ENCODE measurements at places on chromosomes 16 and 17. TPM values are rescaled to one million over a fixed set of nuclear protein-coding genes. Genes with fewer than 3 reads are reported as not detected.

DNA sequence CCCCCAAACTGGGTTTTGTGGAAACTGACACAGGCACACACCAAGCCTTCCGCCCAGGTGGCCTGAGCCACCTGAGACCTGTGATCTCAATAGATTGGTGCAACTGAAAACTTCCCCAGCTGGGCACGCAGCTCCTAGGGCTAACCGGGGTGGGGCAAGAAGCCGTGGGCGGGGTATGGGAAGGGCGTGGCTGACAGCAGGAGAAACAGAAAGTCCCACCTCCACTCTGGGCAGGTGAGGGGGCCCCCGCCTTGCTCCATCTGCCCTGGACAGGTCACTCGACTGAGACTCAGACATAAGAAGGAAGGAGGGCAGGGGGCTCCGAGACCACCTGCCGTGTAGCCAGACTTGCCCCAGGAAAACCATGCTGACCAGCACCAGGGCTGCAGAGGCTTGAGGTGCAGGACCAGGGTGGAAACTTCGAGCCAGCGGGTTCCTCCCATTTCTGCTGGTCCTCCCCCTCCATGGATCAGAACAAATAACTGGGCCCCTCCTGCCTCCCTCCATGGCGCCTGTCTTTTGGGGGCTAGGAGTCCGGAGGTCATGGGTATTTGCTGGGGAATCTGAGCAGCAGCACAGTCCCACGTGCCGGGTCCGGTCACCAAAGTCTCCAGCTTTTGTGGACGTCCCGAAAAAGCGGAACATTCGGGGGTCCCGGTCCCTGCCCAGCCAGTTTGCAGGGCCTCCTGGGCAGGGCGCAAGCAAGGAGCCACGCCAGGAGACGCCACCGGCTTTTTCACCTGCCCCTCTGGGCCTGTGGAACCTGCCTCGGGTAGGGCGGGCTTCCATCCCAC is 1.3 kb downstream of the TIMP2 start:
- DNase-seq = peak; percentile 86

Gene C16orf95
- not detected for total RNA-seq

- no peak for DNase-seq
Observed at GRCh38 chr16:54648575-54648974, 282.1 kb upstream of the IRX5 start.

GRCh38 chr17:5541610-5542202 is 42.6 kb downstream of the NLRP1 start:
- DNase-seq = no peak

Gene ST3GAL2
- total RNA-seq = 12.0 TPM

Gene MRPS23
- total RNA-seq = 35.4 TPM

- DNase-seq = no peak
Observed at GRCh38 chr17:32802306-32802705, 74.6 kb downstream of the MYO1D start.

GRCh38 chr16:53085369-53085843 is 30.6 kb downstream of the CHD9 start:
- DNase-seq = no peak

DNA sequence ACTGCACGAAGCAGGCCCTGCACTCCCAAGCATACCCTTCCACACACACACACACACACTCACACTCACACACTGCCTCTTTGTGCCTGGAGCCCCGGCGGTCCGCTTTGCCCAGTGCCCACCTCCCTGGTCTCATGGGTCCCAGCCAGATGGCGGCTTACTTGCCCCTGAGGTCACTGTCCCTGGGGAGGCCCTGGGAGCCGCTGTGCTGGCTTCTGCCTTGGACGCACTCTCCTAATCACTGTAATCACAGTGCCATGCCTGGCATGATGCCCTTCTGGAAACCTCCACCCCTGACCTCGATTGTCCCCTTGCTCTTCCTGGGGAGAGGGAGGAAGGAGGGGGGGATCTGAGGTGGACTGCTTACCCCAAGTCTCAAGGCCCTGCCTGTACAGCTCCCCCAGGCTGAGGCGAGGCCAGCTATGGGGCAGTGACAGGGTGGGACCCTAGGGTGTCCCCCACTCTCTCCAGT is 36.0 kb downstream of the ARHGAP23 start:
- DNase-seq = peak; percentile 45

DNA sequence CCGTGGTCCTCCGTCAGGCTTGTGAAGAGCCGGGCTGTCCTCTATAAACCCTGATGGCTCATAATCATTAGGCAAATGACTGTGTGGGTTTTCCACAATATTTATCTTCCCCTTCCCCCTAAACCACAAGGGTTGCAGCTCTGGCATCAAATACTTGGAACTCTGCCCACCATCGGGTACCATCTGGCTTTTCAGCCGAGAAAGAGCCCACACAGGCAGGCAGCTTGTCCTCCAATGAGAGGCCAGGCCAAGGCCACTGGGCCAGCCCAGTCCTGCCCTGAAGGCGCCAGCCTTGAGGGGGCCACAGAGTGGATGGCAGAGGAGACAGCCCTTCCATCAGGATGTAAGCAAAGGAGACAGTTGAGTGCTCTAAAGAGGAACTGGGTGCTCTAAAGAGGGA is 31.8 kb upstream of the NAT9 start:
- DNase-seq = no peak

- no peak for DNase-seq
Observed at GRCh38 chr17:35870906-35871819, 2.5 kb upstream of the HEATR9 start.

Gene ERCC4
- 7.5 TPM for total RNA-seq

GRCh38 chr16:77289331-77289809 is 90.2 kb downstream of the SYCE1L start:
- peak; percentile 95 for DNase-seq

Gene RAB40C
- total RNA-seq = 18.4 TPM

Gene RAB26
- 0.40 TPM for total RNA-seq
